ENCODE measurements at places on chromosomes 1 and 21.

GRCh38 chr1:147773215-147773715 lies 12.9 kb upstream of the GJA5 start:
- DNase-seq: no peak

GRCh38 chr1:70003211-70003908 lies 202.0 kb downstream of the LRRC40 start:
- DNase-seq: no peak

- DNase-seq: no peak
Measured at GRCh38 chr1:225412803-225413351, 15.0 kb downstream of the LBR start.

DNA sequence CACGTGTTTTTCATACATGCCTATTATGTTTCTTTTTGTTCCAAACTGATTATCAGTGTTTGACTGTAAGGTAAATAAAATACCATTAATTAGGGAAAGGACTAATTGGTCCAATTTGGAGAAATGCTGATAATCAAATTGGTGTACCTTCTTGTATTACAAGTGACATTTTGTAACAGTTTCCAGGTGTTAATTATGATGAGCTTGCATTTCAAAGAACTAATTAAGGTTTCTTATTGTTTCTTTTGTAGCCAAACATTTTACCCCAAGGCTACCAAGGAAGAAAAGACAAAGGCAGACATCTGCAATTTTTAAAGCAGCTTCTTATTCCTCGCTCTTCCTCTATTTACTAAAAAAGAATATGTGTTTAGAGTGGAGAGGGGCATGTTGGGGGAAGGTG lies 88.7 kb upstream of the GRIK1 start:
- no peak for DNase-seq

DNA sequence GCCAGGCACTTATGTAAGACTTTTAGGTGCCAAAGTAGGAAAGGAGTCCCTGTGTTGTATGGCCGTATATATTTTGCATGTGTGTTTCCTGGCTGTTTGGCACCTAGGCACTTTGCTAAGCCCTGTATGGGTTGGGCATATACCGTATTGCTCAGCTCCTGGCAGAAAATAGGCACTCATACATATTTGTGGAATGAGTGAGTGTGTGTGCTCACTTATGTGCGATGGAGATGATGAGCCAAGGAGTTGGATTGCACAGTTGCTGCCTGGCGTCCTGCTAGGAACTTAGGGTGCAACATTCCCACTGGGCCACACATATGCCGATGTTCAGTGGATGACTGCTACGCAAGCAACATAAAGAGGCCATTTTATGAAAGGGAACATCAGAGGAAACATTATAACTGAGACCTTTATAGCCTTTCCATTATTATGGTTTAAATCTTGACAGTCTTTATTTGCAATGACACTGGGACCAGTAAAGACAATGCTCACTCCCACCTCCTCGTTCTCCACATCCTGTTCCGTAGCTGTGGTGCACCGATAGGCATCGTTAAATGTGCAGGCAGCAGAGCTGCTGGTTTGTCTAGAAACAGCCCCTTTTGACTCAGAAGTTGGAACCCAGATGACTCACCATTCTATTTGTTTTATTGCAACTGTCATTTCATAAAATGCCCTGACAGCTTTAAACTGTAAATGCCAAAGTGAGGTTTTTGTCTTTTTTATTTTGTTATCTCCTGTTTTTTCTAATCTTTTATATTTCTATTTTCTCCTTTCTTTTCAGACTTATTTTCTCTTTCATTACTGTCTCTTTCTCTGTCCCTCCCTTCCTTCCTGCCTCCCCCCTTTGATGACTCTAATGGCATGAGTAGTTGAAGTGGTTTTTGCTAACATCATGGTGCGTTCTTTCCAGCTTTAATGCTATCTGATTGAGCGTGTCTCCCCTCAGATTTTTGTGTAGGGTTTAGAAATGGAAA lies 36.1 kb downstream of the PEX14 start:
- DNase-seq: peak; percentile 49

DNA sequence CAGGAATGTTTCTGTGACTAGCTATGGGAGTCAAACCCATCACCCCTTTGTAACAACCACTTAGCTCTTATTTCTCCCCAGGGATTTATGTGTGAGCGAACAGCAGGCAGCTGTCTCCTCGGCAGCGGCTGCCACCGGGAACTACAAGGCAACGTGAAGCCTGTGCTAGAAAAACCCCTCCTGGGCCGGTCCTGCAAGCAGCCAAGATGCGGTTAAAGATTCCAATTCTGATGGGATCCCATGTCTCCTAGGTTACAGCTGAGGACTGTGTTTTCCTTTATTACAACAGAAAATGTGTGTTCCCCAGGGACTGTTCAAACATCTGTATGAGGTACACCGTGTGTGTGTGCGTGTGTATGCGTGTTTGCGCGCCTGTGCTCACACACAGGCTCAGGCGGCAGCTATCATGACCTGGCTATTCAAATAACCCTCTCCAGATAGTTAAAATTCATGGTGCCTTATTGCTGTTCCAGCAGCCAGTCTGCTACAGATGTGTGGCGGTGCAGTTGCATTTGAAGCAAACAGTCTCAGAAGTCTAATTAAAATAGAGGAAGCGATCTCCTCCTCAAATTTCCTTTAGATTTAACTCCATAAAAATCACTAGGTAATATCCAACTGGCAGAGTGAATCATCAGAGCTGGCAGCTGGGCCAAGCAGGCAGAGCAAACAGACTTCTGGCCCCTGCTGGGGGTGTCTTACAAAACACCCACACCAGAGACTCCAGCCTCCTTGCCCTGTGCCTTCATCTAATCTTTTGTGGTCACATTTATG lies 68.0 kb downstream of the LMX1A start:
- no peak for DNase-seq

GRCh38 chr1:198595765-198596164 lies 43.1 kb upstream of the PTPRC start:
- DNase-seq: no peak

DNA sequence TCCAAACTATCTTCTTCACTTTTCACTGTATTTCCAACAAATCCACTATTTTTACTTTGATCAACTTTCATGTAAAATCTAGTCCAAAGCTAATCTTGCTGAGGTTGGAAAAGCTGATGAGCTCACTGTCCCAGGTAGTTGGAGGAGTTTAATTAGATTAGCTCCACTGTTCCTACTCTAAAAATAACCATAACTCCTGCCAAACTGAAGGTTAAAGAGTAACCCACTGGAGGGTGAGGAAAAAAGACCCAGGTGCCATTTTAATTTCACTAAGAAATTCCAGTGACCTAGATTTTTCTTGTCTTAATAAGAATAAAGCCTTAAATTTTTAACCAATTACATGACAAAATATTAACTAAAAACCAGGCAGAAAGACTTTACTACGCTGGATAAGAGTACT lies 15.3 kb downstream of the DCAF8 start:
- no peak for DNase-seq

- DNase-seq: no peak
Measured at GRCh38 chr1:237868817-237869600, 21.7 kb downstream of the ZP4 start.

- no peak for DNase-seq
Measured at GRCh38 chr1:14677292-14677971, 78.9 kb downstream of the KAZN start.
